ENCODE measurements at places on chromosomes 7 and 10.

- DNase-seq: no peak
Measured at GRCh38 chr7:146656988-146657387, 540.4 kb downstream of the CNTNAP2 start.

DNA sequence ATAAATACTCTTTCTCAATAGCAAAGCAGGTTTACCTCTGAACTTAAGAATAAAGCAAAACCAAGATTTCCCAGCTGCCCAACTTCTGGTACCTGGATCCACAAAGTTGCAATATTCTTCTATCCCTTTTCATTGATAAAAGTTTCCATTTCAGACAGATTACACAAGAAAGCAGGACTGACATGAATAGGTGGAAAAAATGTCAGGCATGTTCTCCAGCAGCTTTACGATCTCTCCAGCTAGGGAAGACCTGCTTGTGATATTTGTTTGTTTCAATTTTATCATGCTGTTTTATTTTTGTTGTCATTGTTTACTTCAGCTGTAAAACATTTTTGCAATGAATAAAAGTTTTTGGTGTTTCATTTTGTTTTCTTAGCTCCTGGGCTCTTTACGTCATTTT, 9.0 kb downstream of the RGS10 start:
- DNase-seq: no peak

- peak; percentile 49 for DNase-seq
Measured at GRCh38 chr10:3136763-3137611, 35.6 kb downstream of the PITRM1 start.

GRCh38 chr10:6781133-6781770, 201.2 kb upstream of the PRKCQ start:
- DNase-seq: no peak

- no peak for DNase-seq
Measured at GRCh38 chr7:13293264-13294002, 606.0 kb downstream of the ARL4A start.

DNA sequence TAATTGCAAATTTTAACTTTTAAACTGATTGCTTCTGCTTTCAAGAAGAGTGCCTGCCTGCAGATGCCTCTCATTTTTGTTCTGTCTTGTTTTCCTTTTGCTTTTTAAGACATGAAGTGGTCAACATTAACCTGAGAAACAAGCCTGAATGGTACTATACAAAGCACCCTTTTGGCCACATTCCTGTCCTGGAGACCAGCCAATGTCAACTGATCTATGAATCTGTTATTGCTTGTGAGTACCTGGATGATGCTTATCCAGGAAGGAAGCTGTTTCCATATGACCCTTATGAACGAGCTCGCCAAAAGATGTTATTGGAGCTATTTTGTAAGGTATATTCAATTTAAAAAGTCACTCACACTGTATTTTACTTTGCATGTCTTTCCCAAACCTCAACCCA, 8.8 kb downstream of the GSTO2 start:
- DNase-seq: peak; percentile 23

DNA sequence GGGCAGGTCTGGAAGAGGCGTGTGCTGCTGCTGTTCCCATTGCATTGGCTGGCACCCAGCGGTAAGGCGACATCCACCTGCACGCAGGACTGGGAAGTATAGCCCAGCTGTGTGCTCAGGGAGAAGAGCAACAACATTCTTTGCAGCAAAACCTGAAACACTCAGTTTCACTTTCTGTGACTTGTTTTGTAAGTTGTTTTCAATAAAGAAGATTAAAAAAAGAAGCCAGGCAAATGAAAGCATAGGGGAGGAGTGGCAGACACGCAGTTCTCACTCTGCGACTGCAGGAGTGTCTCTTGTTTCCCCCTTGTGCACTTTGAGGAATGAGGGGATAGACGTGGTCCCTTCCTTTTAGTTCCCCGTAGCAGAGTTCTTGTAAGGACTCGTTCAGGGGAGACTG, 5.8 kb downstream of the FBH1 start:
- no peak for DNase-seq

- no peak for DNase-seq
Measured at GRCh38 chr7:132871419-132871818, 210.5 kb downstream of the CHCHD3 start.

DNA sequence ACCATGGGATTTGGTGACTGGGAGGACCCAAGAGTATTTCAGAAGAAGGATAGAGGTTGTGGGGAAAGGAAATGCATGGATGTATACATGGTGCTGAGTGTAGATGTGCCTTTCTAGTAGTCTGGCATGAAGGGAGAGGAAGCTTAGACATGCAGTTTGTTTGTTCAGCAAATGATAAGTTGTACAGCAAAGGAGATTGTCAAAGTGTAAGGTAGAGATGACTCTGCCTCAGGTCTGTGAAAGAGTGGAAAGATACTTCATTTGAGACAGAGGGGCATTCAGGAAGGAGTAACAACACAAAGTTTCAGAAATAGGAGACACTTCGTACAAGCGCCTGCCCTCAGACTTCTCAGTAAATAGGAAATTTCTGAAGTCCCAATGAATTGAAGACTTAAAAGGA, 152.3 kb downstream of the CELF2 start:
- no peak for DNase-seq

DNA sequence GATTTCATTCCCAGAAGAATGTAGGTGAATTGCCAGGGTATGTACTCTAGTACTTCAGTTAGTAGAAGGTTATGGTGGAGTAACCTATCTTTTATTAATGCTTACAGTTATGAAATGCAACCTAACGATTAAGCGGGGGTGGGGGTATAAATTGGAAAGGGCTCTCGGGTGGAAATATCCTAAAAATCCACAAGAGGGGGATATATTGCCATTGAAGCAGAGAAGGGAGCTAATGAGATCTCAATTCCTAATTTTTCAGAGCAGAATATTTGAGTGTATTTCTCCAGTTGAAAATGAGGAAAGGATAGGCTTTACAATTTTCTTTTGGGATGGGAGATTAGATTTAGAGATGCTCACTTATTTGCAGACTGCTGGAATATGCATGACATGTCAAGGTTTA, 90.8 kb downstream of the DNAJB9 start:
- DNase-seq: peak; percentile 63

- no peak for DNase-seq
Measured at GRCh38 chr10:30080161-30080560, 20.8 kb upstream of the JCAD start.

- DNase-seq: no peak
Measured at GRCh38 chr7:28095231-28095630, 85.4 kb downstream of the JAZF1 start.

DNA sequence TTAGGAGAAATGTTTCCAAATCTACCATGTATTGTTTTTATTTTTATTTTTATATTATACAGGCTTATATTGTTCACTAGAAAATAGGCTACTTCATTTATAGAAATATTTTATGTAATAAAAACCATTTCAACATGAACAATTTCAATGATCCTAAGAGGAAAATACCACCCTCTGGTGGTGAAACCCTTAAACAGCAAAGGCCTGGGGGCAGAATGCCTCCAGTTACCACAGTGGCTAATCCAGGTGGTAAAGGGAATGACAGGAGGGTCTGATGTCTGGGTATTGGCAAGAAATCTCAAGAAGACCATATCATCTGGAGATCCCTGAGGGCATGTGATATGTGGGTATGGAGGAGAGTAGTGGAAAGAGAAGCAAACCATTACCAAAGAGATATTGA, 19.3 kb downstream of the MACC1 start:
- DNase-seq: no peak

- DNase-seq: no peak
Measured at GRCh38 chr10:104128214-104128613, 6.2 kb downstream of the SFR1 start.

- DNase-seq: peak; percentile 83
Measured at GRCh38 chr10:130935128-130935439, 376.4 kb downstream of the TCERG1L start.

GRCh38 chr10:78578929-78579328, 489.8 kb upstream of the ZMIZ1 start:
- no peak for DNase-seq

DNA sequence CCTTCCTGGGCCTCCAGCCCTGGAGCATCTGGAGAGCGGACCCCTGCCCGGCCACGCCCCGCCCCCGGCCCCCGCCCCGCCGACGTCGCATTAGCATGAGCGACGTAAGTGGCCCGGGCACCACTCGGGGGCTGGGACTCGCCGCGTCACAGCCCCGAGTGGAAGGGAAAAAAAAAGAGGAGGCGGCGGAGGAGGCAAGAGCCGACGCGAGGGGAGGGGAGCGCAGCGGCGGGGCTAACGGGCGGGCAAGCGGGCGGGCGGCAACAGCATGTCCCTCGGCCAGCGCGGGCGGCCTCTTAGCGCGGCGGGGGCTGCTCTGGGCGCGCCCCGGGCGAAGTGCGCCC, at the start of gene SLC18A3:
TSS of gene SLC18A3 (plus strand) at position 197 of the 344 bp plus-strand sequence. CDS start 431 bp downstream, outside the sequence.
- DNase-seq: no peak

GRCh38 chr7:81594767-81595166, 175.1 kb downstream of the HGF start:
- peak; percentile 49 for DNase-seq

GRCh38 chr10:7206412-7207100, 204.3 kb downstream of the SFMBT2 start:
- no peak for DNase-seq

DNA sequence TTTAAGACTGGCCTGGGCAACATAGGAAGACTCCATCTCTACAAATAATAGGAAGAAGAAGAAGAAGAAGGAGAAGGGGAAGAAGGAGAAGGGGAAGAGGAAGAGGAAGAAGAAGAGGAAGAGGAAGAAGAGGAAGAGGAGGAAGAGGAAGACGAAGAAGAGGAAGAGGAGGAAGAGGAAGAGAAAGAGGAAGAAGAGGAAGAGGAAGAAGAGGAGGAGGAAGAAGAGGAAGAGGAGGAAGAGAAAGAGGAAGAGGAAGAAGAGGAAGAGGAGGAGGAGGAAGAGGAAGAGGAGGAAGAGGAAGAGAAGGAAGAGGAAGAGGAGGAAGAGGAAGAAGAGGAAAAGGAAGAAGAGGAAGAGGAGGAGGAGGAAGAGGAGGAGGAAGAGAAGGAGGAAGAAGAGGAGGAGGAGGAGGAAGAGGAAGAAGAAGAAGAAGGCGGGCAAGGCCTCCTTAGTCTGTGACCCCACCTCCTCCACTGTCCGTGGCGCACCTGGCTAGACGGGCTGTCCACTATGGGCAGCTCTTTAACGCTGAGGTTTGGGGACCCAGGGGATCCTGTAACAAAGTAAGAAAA, 28.8 kb upstream of the ZFAND2A start:
- DNase-seq: no peak

DNA sequence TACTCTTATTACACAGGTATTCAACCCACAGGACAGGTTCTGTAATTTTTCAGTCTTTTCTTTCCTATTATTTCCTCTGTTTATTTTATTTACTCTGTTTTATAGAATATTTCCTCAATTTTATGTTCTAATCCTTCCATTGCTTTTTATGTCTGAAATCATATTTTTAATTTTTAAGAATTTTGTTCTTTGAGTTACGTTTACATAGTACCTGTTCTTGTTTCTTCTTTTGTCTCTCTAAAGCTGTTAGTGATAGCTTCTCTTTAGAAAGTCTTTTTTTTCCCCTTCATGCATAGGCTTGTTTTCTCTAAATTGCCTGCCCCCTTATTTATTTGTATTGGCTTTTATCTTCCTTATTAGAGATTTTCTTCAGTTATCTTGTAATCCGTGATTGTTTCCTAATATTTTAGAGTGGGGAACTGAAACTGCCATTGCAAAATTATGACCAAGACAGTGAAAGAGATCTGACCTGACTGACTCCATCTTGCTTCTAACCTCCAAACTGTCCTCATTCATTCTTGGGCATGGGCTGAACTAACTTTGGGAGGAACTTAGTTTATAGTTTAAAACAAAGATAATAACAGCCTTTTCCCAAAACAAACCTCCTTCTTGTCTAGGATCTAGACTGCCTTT, 187.6 kb downstream of the PFKFB3 start:
- DNase-seq: no peak

All from lung (tissue), 17 donors.